Stimulated activated naive CD4-positive, alpha-beta T cell treated with Interleukin-2 at 50 U/mL for 16 hours (primary cell): ENCODE measurements at places on chromosomes 7 and 10.

DNA sequence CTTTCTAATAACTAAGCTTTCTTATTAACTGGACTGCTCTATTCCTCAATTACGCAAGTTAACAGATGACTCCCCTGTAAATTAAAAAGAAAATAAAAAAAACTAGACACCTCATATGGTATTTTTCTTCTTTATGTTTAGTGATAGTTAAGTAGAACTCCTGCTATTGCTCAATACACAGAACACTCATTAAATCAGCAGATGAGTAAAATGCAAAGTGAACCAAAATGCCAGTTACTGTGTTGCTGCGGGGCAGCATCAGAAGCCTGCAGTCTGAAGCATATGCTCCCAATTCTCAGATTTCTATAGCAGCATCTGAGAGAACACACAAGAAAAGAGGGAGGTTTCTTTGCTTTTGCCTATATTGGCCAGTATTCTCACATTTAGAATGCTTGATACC is 28.4 kb downstream of the CDK6 start:
- DNase-seq = no peak

GRCh38 chr10:22874189-22874854 is 53.5 kb upstream of the ARMC3 start:
- no peak for DNase-seq

- no peak for DNase-seq
Observed at GRCh38 chr7:88279323-88279722, 27.4 kb downstream of the STEAP4 start.

- DNase-seq = no peak
Observed at GRCh38 chr10:107647462-107647861, 483.0 kb upstream of the SORCS1 start.

- no peak for DNase-seq
Observed at GRCh38 chr7:17005271-17005670, 123.5 kb upstream of the AGR3 start.

DNA sequence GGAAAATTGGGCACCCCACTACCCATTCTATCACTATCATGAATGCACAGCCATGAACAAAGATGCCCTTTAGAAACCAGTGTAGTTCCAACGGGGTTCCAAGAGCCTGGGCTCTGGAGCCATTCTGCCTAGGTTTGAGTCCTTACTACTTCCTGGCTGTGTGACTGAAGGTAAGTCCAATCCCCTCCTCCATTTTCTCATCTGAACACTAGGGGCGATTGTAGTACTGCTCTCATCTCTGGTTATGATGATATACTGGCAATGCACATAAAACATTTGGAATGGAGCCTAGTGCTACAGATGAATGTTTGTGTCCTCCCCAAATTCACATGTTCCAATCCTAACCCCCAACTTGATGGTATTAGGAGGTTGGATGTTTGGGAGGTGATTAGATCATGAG is 28.1 kb upstream of the CDH23 start:
- no peak for DNase-seq

GRCh38 chr10:45058580-45058979 is 57.9 kb downstream of the ZNF22 start:
- no peak for DNase-seq

DNA sequence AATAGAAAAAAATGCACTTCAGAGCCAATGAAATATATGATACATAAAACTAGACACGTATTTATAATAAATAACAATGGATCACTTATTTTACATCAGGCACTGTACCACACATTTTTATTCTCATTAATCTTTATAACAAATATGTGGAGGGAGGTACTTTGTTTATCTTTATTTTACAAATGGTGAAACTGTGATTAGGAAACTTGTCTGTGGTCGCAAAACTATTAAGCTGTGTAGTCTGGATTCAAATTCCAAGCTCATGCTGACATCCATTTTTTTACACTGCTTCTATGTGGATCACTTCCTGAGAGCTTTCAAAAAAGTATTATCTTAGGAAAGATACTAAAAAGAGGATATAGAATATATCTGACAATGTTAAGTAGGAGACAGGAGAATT is 978.6 kb downstream of the SORCS1 start:
- no peak for DNase-seq

DNA sequence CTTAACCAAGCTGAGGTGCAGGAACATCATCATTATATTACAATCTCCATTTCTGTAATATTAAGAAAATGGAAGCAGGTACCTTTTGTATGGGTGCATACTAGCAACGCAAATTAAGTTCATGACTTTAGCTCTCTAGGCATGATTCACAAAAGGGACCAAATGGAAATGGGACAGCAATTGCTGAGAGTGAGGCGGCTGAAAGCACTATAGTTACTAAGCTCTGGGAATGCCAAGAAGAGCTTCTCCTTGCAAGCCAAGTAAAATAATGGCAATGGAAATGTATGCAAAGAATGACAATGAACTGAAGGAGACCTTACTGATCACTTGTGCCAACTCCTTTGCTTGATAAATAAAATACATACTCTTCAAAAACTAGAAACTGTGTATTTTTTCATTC is 36.2 kb upstream of the RNF148 start:
- no peak for DNase-seq

- DNase-seq = no peak
Observed at GRCh38 chr10:110337906-110338305, 33.2 kb upstream of the SMNDC1 start.

GRCh38 chr7:133820584-133820983 is 306.6 kb upstream of the LRGUK start:
- DNase-seq = no peak

- no peak for DNase-seq
Observed at GRCh38 chr7:97293031-97293430, 175.5 kb downstream of the SDHAF3 start.

- no peak for DNase-seq
Observed at GRCh38 chr7:76300166-76300731, 2.2 kb upstream of the HSPB1 start.

DNA sequence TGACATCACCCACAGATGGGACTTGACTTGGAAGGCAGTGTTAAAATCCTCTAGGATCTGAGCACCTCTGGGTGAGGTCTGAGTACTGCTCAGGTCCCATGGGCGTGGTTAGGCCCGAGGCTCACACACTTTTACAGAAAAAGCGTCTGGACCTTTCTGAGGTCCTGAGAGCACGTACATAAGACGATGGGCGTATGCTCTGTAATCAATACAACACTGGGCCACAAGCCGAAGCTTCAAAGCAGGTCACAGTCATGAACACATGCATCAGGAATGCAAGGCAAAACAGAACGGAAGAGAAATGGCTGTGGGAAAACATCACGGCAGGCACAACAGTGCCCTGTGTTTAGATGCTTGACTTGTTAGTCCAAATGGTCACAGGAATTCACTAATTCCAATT is 112.2 kb downstream of the LARP4B start:
- no peak for DNase-seq

- DNase-seq = no peak
Observed at GRCh38 chr7:17027789-17028152, 146.0 kb upstream of the AGR3 start.

- no peak for DNase-seq
Observed at GRCh38 chr10:123904834-123905409, 13.3 kb upstream of the CPXM2 start.

GRCh38 chr7:16644636-16645592 is 640 bp downstream of the ANKMY2 start:
- DNase-seq = peak; percentile 52

GRCh38 chr10:50604049-50604640 is 19.6 kb downstream of the SGMS1 start:
- DNase-seq = no peak

DNA sequence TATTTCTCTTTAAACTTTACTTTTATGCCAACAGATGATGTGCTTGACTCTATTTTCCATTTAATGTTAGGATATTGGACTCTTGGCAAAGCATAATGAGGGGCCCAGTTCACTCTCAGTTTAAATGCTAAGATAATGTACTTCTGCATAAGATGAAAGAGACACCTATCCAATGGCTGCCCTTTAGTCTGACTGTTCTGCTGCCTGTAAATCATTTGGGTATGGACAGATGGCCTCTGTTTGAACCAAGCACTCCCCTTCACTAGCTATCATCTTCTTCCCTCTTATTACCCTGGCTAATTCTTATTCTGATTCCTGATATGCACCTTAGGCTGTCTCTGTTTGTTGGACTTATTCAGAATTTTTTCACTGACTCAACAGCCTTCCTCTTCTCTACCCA is 72.1 kb downstream of the SEM1 start:
- no peak for DNase-seq

GRCh38 chr10:124697837-124698544 is 46.2 kb downstream of the FAM53B start:
- DNase-seq = peak; percentile 59

DNA sequence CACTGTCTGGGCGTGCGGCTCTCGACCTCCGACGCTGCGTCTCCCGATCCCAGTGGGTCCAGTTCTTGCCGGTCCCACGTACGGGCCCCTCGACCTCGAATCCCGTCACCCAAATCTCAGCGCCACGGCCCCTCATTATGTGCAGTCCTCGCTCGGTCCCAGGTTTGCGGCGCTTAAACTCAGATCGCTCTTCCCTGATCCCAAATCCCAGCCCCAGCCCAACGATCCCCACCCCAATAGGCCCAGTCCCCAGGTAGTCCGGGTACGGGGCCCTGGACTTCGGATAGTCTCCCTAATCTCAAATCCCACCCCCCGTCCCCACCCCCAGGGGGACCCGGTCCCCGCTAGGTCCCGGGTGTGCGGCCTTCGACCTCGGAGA is 666 bp downstream of the HNRNPF start:
- no peak for DNase-seq

GRCh38 chr7:93226310-93226709 is at the start of gene HEPACAM2:
Gene HEPACAM2, minus strand, starts transcription at chr7:93226469.
- DNase-seq = no peak

DNA sequence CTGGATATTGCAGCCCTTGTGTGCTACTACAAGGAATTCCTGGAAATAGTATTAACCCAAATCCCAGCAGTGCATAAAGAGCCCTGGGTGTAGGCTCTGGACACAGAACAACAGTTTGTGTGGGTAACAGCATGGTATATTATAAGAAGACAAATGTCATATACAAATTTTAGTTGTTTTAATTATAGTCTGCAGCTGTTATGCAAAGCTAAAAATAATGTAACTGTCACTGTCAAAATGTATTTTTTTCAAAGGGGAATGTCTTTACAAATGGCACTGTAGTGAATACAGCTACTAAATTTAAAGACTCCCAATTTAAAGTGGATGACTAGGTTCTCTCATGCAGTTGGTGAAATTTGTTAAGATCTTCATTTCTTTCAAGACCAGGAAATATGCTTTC is 339.0 kb downstream of the GPR37 start:
- no peak for DNase-seq

- no peak for DNase-seq
Observed at GRCh38 chr10:75764974-75765788, 333.8 kb downstream of the LRMDA start.

- DNase-seq = no peak
Observed at GRCh38 chr7:35695987-35696386, 1.1 kb upstream of the HERPUD2 start.

DNA sequence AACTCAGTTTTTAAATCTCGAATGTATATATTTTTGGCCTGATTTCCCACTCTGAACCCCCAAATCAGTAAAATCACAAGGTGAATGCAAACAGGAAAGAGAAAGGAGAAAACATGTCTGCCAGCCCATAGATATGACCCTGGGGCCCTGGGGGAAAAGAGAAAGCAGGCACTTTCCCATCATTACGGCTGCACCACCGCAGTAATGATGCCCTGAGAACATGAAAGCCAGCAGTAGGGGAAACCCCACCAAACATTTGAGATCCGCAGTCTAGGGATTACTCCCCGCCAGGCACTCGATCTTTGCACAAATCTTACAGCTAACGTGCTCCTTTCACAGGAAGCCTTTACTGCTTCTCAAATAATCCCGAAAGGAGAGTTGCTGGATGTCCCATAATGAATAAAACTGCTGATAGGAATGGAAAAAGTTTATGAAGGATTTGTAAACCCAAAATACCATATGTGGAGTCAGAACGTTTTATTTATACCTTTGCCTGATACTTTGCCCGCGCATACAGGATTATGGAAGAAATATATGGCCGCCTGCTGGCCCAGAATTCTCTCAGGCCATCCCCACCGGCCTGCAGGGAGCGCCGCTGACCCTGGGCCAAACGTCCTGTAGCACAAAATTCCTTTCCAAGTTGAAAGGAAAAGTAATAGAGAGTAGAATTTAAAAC is 180.0 kb upstream of the INHBA start:
- DNase-seq = no peak

DNA sequence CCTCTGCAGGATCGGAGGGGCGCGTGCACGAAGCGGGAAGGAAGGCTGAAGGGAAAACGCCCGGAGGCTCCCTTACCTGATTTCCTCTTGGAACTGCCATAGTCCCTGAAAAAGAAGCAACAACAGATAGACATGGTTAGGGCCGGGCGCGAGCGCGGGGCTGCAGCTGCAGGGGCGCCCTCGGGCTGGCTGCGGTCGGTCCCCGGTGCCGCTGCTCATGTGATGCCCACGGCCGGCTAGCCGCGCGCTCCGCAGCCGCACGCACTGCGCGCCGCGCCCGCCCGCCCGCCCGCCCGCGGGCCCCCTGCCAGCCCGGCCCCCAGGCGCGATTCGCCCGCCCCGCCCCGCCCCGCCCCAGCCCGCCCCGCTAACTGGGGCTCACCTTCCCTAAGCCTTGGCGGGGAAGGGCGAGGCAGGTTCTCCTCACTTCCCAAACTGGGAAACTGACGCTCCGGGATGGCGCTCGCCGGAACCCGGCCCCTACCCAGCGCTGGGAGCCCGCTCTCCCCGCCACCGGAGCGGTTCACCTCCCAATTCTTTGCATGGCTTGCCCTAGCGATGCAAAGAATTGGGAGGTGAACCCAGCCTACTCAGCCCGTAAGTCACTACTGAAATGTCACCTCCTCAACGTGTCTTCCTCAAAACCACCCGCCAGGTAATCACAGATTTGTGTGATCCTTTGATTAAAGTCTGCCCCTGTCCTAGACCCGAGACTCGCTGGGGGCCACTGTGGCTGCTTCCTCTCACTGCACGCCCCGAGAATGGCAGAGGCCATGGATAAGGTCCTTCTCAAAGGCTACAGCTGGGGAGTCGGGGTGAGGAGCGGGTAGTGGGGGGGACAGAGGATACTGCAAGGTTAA is 162.2 kb downstream of the SH3PXD2A start:
- peak; percentile 27 for DNase-seq

DNA sequence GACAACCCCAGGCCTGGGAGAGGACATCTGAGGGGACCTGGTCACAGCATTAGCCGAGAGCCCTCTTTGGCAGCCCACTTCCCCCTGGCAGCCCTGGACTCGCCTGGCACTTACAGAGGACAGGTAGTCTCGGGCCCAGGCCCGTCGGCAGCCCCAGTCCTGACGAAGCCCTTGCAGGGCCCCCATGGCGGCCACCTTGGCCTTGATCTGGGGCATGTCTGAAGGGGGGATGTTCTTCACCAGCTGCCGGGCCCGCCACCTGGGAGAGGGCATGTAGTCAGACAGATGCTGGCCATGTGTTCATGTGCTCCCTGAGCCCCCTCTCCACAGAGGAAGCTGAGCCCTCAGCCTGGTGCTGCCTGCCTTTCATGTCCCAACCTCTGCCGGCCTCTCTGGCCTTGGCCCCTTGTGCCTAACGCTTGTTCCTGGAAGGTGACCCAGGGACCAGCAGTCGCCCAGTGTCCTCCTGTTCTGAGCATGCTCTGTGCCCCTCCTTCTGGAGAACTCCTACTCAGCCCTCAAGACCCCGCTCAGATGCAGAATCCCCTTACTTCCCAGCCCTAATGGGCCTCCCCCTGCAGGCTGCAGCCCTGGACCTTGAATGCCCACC is 13.9 kb downstream of the MYO1G start:
- no peak for DNase-seq
